ENCODE measurements at places on chromosomes 3 and 15.

GRCh38 chr3:78741066-78741645 lies 1026.6 kb downstream of the ROBO1 start:
- no peak for DNase-seq

DNA sequence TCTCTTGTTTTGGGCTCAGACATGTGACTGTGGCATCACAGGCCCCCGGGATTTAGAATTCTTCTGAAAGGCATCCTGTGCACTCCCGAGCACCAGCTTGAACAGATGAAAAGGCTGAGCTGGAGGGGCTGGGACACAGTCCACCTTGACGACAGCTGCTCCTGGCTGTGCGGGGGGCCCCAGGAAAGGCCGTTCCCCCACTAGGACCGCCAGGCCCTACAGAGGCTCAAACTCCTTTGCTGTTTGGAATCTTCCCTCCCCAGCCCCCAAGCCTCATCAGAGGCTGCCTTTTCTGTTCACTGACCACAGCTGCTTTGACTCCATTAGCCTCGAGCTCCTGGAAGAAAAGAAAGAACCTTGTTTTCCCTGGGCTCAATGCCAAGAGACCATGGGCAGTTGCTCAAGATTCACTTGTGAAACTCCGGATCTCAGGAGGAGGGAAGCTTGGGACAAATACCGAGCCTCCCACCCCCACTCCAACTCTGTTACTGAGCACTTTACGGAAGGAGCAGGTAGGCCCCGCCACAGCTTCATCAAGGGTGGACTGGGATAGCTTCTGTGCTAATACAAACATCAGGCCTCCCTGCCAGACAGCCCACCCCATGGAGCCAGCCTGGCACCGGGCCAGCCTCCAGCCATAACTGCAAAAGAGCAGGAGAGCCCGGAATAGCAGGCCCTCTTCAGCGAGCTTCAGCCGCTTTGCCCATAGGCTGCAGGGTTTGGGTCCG lies 15.7 kb downstream of the CIDEC start:
- DNase-seq, result no peak

GRCh38 chr15:54029081-54029480 lies 50.8 kb downstream of the UNC13C start:
- no peak for DNase-seq

GRCh38 chr3:133329626-133330025 lies 70.2 kb upstream of the BFSP2 start:
- DNase-seq, result no peak

DNA sequence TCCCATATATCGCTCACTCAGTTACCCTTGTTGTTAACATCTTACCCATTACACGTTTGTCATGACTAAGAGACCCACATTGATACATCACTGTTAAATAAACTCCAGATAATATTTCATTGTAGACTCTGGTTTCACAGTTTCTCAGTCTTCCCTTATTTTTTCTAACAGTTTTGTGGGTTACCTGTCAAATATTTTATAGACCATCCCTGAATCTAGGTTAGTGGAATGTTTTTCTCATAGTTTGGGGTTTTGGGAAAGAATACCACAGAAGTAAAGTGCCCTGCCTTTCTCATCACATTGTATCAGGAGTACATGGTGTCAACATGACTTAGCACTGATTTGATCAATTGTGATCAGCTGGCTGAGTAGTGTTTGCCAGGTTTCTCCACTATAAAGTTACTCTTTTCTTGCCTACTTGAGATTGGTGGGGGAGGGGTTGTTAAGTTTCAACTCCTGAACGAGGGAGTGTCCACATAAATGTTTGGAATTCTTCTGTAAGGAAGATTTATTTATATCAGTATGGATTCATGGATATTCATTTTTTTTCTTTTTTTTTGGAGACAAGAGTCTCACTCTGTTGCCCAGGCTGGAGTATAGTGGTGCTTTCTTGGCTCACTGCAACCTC lies 25.9 kb downstream of the RNF111 start:
- DNase-seq, result no peak

- DNase-seq, result no peak
Measured at GRCh38 chr3:180274536-180274935, 237.8 kb upstream of the PEX5L start.

GRCh38 chr3:143314251-143315093 lies 194.9 kb downstream of the CHST2 start:
- no peak for DNase-seq
